ENCODE measurements at places on chromosomes 4 and X.

GRCh38 chrX:153917869-153918268 is 8.2 kb downstream of the ARHGAP4 start:
- no peak for DNase-seq

GRCh38 chrX:150408561-150408960 is 45.4 kb downstream of the MAMLD1 start:
- no peak for DNase-seq

- DNase-seq: no peak
Measured at GRCh38 chr4:68630371-68630770, 40.1 kb downstream of the UGT2B15 start.

- no peak for DNase-seq
Measured at GRCh38 chr4:109699553-109700225, 3.6 kb downstream of the CASP6 start.

GRCh38 chr4:105352826-105353225 is 121.0 kb downstream of the PPA2 start:
- DNase-seq: no peak

DNA sequence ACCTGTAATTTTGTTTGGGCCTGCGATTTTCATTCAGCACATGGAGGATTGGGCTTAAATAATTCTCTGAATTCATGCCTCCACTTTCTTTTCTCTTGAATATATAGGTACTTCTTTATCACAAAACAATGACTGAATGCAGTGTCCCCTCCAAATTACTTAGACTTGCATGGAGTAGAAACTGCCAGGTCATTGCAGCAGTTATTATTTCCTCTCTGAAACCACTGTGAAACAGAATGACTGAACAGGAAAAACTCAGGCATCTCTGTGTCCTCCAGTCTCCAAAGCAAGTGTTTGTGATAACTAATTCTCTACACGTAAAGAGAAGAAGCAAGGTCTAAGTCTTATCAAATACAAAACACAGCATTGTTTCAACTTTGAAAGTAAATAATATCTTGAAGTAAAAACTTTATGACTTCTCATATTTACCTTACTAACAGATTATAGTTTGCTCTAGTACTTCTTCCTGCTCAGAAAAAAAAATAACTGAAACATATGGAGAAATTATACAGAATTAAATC is 144.5 kb upstream of the DIAPH2 start:
- no peak for DNase-seq

DNA sequence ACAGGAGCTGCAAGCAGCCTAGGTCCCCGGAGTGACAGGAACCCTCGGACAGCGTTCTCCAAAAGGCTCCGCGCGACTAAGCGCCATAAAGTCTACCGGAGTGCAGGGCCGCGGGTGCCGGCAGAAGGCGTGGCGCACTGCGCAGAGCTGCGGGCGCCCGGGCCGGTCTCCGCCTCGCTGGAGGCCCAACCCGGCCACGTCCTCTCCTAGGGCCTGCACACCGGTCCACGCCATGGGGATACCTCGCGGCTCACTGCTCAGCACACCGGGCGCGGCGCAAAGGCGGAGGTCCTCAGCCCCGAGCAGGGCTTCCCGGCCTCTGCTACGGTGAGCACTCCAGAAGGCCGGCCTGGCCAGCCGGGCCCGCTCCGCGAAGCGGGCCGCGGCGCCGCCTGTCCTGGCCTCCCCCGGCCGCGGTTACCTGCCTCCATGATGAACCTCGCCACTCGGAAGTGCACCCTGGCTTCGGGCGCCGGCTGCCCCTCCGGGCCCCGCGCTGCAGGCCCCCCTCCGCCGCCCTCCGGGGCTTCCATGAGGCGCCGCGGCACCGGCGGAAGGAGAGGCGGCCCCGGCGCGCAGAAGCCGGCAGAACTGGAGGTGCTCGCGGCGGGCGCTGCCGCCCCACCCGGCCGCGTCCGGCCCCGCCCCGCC is at the start of gene CCNQ:
CCNQ (minus strand) TSS at position 599 of the 651 bp plus-strand sequence; CDS start at position 533, 66 bp downstream.
- DNase-seq: no peak

- no peak for DNase-seq
Measured at GRCh38 chr4:15707363-15707715, 4.5 kb downstream of the BST1 start.

- no peak for DNase-seq
Measured at GRCh38 chrX:54076903-54077302, 32.6 kb upstream of the PHF8 start.

GRCh38 chrX:40831750-40832149 is 96.4 kb upstream of the MED14 start:
- DNase-seq: no peak

DNA sequence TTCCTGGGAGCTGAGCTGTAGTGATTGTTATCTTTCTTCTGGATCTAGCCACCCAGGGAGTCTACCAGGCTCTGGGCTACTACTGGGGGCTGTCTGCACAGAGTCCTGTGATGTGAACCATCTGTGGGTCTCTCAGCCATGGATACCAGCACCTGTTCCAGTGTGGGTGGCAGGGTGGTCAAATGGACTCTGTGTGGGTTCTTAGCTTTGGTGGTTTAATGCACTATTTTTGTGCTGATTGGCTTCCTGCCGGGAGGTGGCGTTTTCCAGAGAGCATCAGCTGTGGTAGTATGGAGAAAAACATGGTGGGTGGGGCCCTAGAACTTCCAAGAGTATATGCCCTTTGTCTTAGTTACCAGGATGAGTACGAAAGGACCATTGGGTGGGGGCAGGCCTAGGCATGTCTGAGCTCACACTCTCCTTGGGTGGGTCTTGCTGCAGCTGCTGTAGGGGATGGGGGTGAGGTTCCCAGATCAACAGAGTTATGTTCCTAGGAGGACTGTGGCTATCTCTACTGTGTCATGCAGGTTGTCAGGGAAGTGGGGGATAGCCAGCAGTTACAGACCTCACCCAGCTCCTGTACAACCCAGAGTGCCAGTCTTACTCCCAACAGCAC is 264.8 kb upstream of the LDB2 start:
- no peak for DNase-seq

DNA sequence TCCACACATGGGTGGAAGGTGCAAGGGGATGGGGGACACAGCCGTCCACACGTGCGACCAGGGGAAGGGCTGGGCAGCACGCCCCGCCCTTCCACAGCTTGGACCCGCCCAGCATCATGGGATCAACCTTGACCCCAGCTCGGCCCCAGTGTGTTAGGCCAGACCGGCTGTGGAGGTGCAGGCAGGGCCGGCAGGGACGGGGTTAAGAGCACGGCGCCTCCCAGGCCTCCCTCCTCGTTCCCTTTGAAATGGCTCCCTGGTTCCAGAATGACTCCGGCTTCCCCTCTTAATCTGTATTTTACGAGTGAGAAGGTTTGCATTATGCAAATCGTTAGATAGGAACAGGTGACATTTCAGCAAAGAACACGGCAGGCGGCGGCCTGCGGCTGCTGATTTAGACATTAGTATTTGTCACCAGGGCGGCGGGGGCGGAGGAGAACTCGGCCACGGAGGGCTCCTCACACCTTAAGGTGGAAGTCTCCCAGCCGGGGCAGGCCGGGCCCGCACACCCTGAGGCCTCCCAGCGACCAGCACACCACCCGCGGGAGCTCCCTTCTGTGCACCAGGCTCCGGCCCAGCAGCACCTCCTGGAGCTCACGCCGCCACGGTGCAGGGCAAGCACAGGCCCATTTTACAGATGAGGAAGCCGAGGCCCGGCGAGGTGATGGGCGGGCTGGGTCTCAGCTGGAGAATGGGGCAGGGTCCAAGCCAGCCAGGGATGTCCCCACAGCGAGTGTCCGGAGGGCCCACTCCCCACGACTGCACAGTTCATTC is 116.1 kb downstream of the FAM53A start:
- DNase-seq: no peak

GRCh38 chrX:39472161-39472560 is 625.6 kb downstream of the BCOR start:
- no peak for DNase-seq

DNA sequence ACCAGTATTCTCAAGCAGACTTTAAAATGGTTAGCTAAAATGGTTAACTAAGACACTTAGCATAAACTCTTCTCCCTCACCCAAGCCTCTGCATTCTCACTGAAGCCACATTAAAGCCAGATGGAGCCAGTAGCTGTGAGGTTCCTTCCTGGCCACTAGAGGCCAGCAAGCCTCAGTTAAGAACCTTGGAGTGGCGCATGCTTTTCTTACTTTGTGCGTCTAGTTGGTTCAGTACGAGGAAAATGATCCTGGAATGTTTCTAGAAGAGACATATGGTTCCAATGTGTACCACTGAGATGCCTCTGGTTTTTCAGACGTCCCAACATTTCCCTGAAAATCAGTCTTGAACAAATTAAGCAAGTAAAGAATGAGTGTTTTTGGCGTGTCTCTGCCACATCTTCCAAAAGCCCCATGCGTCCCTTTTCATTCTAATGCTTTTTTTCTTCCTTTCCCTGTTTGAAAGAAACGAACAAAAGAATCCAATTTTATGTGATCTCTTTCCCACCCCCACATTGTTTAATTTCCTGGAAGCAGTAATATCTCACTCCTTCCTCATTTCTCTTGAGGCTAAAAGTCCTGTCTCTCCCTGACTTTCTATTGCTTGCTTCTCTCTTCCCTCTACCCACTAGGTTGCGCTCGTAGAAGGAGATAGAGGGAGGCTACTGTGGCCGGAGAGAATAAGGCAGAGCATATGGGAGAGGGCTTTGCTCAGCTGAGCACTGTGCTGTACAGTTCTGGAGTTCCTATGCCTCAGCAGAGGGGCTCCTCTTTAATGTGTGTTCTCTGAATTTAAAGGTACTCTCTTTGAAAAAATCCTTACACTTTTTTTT is 82.9 kb upstream of the TAB3 start:
- peak; percentile 6 for DNase-seq

- DNase-seq: peak; percentile 80
Measured at GRCh38 chr4:74934016-74934831, 1.3 kb downstream of the PARM1 start.

DNA sequence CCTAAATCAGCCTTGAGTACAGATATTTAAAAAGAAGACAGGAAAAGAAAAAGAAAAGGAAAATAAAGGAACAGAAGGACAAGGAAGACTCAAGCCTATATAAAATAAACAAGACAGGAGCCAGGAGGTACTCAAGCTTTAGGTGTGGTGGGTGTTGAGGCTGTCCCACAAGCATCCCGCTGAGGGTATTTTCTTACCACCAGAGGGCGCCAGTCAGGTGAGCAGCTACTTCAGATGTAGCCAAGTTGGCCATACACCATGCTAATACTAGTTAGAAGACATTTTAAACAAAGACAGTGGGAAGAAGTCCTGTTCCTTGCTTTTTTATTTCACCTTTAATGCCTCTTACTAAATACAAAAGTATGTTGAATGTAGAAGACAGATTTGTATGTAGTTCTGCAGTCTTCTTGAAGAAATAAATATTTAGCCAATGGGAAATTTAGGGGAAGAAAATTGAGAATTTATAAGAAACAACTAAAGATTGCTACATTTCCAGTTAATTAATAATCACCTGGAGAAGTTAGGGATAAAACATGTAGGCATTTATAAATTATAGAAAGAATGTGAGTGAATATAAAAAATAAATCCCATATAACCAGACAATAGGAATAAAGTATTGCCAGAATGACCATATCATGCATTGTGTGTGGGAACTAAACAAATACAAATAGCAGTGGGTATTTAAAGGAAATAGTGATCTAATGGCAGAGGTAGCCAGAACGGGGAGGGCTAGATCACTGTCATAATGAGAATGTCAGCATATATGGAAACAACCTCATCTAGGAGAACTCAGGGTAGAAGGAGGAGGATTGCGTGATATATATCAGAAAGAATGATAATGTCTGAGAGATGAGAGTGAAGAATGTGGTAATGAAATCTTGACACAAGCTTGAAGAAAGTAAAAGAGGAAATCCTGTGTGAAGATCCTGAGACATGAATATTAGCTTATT is 71.0 kb downstream of the MTHFD2L start:
- DNase-seq: peak; percentile 40

- DNase-seq: no peak
Measured at GRCh38 chrX:10545882-10546281, 74.5 kb downstream of the MID1 start.

DNA sequence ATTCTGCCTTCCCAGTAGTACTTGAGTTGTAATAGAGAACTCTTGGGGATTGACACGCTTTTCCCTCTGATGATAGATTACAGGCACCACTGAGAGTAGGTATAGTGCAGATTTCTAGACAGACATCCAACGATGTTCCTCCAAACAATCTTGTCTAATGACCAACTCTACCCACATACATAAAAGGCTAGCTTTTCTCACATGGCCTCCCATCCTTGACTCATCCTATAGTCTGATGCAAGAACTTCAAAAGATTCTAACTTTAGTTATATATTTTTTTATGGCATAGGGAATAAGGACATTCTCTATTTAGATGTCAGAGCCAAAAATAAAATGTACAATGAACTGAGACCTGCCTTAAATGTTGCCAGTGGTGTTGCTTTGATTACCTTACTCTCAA is 60.9 kb downstream of the GLRA2 start:
- DNase-seq: no peak

DNA sequence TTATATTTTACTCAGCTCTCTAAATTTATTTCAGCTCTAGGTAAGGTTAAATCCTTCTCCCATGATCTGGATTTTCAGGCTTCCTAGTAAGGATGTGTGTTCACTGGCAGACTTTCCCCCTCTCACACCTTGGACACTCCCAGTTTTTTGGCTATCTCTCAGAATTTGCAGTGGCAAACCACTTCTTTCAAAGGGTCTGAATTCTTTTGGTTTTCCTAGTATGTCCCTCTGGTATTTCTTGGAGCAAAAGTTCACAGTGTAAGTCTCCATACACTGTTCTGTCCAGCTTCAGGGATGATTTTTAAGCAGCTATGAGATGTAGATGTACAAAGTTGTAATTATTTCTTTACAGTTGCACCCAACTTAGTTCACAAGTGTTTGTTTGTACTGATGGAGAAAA is 653.8 kb upstream of the GALNT7 start:
- no peak for DNase-seq

GRCh38 chrX:129686422-129686948 is 31.7 kb upstream of the APLN start:
- DNase-seq: no peak

- DNase-seq: no peak
Measured at GRCh38 chrX:134591502-134591901, 66.8 kb downstream of the PLAC1 start.

DNA sequence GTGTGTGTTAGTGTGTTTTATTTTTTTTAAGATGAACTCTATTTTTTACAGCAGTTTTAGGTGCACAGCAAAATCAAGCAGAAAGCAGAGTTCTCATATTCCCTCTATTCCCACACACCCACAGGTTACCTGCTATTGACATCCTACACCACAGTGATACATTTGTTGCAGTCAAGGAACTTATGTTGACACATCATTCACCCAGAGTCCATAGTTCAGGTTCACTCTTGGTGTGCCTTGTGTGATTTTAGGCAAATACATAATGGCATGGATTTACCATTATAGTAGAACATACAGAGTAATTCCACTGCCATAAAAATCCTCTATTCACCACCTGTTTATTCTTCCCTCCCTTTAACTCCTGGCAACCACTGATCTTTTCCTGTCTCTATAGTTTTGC is 28.7 kb downstream of the DIAPH2 start:
- no peak for DNase-seq

- DNase-seq: peak; percentile 51
Measured at GRCh38 chr4:3767570-3768288, 1.5 kb downstream of the ADRA2C start.

GRCh38 chr4:7989654-7990053 is 50.0 kb upstream of the AFAP1 start:
- DNase-seq: no peak

- no peak for DNase-seq
Measured at GRCh38 chr4:145583191-145584055, 35.8 kb upstream of the MMAA start.

- DNase-seq: no peak
Measured at GRCh38 chr4:147396105-147396504, 84.8 kb upstream of the EDNRA start.
